ENCODE measurements at places on chromosomes 12 and 14.

DNA sequence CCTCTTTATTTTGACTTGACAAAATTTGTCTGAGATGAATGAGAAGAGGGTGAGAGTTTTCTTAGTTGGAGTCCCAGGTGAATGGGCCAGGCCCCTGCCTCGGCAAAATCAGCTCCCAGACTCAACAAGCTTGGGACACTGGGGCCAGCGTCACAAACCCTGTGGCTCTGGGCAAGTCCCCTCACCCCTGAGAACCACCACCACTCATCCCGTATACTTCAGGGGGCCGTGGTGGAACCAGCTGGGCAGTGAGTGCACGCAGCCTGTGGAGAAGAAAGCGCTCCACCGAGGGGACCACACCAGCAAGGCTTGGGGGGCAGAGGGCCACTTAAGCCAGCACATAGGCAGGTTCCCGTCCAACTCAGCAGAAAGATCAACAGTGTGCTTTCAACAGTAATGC, 40.2 kb downstream of the DEGS2 start:
- no peak for DNase-seq

- no peak for DNase-seq
These were observed 113.6 kb downstream of the ALX1 start for GRCh38 chr12:85393606-85394005.

DNA sequence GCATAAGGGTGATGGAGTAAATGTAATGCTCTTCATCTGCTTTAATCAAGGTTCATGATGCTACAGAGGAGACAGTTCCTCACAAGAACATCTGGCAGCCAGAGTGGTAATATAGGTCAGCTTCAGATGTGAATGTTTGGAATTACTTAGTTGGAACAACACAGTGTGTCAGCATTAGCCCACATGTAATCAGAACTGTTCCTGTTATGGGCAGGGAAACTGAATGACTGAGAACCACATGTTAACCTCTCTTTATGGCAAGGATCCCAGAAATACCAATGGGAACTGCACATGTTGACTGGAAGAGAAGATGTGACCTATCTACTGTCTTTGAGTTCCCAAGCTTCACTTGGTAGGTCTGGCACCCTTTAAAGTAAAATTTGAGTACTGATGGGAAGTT, 390.1 kb upstream of the PDE3A start:
- DNase-seq: no peak

GRCh38 chr12:55063291-55063690, 43.5 kb downstream of the NEUROD4 start:
- no peak for DNase-seq

- no peak for DNase-seq
These were observed 9.7 kb upstream of the PTGER2 start for GRCh38 chr14:52304248-52304904.

All from activated gamma-delta T cell treated with Interleukin-2 at 50 U/mL for 16 hours (primary cell).